T-helper 2 cell (primary cell): ENCODE measurements at places on chromosomes 7 and 10.
A peak's percentile ranks its signal among the peaks of the same experiment; 100 is the strongest.

GRCh38 chr7:44729949-44730590 is 18.6 kb upstream of the ZMIZ2 start:
- DNase-seq, result no peak

DNA sequence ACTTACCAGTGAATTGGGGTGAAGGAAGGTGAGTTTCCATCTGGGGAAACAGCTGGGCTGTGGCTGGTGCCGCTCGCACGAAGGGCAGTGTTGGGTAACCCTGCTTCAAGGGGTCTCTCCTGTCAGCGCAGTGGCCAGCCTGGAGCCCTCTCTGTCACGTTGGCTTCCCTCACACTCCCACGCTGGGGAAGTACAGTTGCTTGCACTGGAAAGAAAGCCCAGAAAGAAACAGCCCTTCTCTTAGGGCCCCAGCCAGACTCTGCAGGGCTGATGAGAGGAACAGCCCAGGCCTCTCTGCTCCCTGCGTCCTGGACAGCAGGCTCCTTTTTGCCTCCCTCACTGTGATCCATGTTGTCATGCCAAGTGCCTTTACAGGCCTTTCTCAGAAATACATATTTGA is 40.3 kb upstream of the TRIM8 start:
- no peak for DNase-seq

GRCh38 chr7:96953676-96954513 is 51.5 kb upstream of the DLX6 start:
- no peak for DNase-seq

DNA sequence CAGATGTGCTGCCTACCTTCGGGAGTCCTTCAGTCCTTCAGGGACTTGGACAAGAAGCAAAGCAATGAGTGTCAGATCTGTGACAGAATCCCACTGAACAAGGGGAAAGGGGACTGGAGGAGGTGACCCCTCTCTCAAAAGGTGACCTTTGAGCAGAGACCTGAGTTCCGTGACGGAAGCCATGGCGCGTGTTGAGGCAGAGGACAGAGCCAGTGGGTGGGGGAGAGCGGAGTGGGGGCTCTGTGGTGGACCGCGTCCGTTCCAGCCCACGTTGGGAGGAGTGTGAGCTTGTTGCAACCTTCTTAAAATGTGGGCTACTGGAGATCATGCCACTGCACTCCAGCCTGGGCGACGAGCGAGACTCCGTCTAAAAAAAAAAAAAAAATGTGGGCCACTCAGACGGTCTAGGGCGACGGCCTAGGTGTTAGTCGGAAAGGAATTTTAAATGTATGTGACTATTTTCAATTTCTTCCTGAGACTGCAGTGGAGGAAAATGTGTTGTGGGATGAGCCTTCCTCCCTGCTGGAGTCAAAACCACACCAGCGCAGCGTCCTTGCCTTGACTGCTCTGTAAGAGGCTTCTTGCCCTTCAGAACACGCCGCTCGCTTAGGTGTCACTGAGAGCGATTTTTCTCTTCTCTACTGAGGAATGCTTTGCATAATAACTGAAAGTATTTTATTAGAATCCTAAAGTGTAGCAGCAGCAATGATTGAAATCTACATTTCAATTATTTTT is 272.7 kb downstream of the CELF2 start:
- DNase-seq, result no peak

DNA sequence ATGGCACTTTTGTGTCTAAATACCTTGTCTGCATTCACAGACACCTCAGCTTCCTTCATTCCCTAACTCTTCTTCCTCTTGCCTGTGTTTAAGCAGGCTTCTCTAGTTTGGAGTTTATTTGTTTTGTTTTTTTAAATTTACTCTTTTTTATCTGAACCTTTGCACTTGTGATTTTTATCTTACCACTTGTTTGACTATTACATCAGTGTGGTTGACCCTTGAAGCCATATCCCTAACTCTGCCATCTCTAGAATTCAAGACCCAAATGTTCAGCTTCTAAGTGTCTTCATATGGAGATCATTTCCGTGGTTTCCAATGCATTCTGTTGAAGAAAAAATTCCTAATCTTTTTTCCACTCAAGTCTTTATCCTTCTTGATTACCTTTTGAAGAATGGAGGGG is 233.3 kb downstream of the KIAA1217 start:
- DNase-seq, result no peak

GRCh38 chr10:24920907-24921881 is 31.2 kb downstream of the PRTFDC1 start:
- DNase-seq, result peak; percentile 67

- no peak for DNase-seq
Observed at GRCh38 chr10:113555751-113556150, 2.9 kb downstream of the HABP2 start.

- DNase-seq, result no peak
Observed at GRCh38 chr7:27207348-27207985, 7.6 kb upstream of the HOXA13 start.
